ENCODE measurements at places on chromosomes 6 and 20.

DNA sequence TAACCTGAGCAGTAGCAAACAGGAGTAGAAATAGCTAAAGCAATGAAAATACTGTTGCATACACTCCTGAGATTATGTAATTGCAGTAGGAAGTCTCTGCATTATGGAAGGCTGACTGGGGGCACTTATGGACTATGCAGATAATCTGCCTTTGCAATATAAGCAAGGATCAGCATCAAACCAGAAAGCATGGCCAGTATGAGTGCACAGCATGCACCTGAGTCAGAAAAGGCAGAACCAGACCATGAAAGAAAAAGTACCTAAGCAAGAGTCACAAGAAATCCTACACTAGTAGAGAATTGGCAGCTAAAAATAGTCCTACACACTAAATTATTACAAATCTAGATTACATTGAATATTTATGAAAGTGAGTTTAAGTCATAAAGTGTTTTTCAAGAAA, 164.3 kb downstream of the KIF6 start:
- DNase-seq = no peak

DNA sequence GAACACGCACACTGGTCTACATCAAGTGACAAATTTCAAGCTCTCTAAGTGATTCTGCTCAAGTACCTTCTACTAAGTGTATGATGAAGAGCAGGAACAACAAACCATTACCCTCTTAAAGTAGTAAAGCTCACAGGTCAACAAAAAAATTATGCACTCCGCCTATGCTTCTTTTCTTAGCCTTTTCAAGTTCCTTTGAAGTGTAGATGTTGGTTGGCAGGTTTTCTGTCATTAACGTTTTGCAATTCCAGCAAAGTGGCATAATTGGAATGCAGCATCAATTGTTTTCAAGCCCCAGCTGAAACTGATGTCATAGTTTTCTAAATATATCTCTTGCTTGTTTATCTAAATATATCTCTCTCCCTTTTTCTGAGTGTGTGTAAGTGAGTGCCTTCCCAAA, 396.9 kb upstream of the EYS start:
- DNase-seq = no peak

DNA sequence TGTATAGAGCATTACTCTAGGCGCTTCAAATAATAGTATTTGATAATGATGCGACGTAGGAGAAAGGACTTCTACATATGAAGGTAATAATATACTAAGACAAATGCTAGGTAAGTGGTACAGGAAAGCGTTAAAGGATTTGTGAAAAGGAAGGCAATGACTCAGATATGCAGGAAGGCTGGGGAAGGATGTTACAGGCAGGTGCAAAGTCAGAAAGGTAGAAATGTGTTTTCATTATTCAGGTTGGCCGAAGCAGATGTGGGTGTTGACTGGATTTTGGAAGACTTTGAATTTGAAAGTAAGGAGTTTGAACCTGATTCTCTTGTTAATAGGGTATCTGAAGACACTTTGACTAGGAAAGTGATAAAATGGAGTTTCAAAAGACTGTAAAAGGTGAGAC, 51.0 kb downstream of the STK4 start:
- no peak for DNase-seq

DNA sequence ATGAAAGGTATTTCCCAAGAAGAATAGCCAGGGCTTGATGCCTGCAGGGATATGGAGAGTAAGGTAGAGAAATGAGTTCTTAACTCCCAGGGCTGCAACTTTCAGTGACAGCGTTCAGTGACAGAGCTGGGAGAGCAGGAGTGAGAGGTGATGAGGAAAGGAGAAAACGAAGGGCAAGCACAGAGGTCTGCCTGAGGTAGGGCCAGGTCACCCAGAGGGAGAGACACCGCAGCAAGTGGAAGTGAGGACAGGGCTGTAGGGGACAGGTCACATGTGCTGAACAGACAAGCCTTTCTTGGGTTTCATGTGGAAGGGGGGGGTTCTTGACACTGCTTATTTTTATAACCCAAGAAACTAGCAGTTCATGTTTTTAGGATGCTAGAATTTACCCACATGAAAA, 72.5 kb downstream of the PREP start:
- DNase-seq = no peak

DNA sequence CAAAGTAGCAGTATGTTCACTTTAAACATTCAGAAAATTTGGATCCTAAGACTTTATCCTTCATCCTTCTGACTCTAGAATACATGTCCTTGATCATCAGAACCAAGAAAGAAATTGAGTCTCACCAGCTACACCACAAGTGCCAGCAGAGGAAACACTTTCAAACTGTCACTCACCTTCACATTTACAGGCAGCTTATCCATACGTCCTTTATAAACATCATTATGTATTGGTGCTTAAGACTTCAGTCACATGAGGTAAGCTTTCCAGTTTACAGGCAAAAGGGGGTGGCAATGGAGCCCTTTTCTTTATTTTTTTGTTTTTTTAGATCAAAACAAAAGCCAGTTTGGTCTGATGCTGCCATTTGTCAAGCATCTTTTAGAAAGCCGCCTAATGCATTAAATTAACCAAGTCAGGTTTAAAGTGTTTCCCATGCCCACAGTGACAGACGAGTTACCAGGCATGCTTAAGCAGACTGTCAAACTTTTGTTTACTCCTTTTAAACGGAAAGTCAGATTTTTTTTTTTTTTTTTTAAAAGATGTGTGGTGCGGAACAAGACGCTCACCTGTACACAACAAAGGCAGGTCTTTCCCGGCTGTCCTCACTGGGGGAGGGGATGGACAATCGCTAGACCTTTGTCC, 952 bp upstream of the BRPF3 start:
- no peak for DNase-seq

All from DMS 273 treated with DMSO at 0.1 percent for 48 hours (cell line).